ENCODE measurements at places on chromosomes 5 and 9.

DNA sequence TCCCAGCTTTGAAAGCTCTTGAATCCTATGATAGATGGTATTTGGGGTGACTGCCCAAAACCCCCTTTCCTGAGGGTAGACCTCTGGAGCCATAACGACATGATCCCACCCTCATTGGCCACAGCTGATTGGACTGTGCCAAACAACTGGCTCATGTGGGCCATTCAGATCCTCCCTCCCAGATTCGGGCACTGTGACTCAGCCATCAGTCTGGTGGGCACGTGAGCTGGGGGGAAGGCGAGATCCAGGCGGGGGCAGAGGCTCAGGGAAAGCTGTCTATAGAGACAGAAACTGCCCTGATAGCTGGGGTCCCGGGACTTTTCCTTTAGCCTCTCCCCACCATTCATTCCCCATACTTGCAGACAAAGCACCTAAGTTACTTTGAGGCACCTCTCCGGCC lies 15.1 kb upstream of the NCS1 start:
- DNase-seq, result no peak

GRCh38 chr5:33901156-33901555 lies 9.4 kb upstream of the ADAMTS12 start:
- no peak for DNase-seq

DNA sequence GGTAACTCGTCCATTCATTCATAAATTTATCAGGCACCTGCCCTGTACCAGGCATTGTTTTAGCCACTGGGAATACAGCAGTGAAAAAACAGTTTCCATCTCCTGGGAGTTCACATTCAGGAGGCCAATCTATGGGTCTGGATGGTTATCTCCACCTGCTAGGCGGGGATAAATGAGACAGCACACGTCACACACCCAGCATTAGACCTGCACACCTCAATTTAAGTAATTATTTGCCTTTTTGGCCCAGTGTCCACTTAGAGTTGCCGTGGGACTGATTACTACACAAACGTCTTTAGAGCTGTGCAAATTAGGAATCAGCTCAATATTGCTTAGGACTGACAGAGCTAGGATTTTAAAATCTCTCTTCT lies 46.1 kb downstream of the STK10 start:
- DNase-seq, result no peak

- DNase-seq, result no peak
Measured at GRCh38 chr9:121945849-121946248, 147.3 kb downstream of the TTLL11 start.

- no peak for DNase-seq
Measured at GRCh38 chr5:146799671-146800070, 78.9 kb downstream of the PPP2R2B start.

DNA sequence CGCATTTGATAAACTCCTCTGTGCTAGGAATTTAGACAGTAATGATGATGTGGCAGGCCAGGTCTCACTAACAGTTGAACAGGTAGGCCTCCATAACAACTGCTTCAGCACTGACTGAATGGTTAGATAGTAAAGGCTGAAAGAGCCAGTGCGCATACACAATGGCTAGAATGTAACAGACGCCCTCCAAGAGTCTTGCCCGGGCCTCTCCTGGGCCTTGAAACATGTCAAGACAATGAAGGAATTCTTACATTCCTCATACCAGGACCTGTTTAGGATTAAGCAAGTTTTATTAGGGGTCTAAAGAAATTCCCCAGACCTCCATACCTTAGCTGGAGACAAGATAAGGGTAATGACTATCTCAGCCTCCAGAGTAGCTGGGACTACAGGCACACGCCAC lies 6.7 kb upstream of the BICD2 start:
- no peak for DNase-seq

GRCh38 chr9:111955048-111955447 lies 58.4 kb downstream of the UGCG start:
- DNase-seq, result no peak

DNA sequence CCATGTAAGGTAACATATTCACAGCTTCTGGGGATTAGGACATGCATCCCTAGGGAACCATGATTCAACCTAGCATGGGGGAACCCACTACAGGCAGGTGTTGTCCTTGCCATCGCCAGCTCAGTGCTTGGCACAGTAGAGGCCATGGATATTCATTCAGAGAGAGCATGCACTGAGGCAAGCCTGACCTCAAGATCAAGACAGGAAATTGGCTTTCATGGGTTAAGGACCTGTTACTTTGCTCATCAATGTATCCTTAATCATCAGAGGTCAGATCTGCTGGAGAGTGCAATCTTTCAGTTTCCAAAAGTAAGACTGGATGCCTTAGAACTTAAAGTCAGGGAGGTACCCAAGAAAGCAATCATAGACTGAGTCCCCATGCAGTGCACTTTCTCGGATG lies 84.0 kb downstream of the KCNIP1 start:
- DNase-seq, result no peak

DNA sequence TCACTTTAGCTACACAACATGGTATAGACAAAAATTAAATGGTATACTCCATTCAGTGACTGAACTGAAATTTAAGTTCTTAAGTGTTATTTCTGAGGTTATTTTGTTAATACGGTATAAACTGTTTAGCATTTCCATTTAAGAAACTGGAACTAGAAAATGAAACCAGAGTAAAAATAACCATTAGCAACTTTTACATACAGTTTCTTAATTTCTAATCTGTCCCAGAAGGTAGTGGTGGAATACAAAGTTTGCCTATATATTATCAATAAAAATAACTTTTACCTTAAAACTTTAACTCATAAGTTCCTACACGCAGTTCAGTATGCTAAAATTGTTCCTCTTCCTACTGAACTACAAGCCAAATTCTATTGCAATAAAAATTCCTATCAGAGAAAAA lies 10.3 kb downstream of the GOLPH3 start:
- DNase-seq, result no peak

DNA sequence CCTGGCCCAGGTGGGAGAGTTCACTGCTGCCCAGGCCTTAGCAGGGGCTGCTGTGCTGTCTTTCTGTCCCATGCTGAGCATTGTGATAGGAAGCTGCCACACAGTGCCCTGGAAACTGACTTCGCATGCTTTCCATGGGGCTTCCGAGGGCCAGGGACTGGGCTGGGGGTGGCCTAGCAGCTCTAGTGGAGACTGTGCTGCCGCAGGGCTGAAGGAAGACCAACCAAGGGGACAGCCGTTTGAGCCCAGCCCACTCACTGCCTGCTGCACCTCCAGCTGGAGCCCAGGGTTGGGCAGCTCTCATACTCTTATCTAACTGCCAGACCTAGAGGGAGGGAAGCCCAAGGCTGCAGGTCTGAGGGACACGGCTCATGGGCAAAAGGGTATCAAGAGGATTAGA lies 79.2 kb downstream of the RGS3 start:
- DNase-seq, result no peak

DNA sequence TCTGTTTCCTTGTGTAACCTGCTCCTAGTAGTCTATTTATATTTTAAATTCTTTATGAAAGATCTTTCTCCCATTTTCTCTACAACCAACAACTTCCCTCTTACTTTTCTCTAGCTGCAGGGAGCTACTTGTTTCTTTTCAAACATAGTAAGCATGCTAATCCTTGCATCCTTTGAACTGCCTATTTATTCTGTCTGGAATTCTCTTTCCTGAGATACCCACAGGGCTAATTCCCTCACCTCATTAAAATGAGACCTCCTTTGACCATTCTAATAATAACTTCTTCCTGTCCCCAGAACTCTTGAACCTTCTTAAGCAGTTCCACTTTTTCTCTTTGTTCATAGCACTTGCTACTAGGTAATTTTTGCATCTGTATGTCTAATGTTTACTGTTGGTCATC lies 620.6 kb upstream of the CDH18 start:
- no peak for DNase-seq

DNA sequence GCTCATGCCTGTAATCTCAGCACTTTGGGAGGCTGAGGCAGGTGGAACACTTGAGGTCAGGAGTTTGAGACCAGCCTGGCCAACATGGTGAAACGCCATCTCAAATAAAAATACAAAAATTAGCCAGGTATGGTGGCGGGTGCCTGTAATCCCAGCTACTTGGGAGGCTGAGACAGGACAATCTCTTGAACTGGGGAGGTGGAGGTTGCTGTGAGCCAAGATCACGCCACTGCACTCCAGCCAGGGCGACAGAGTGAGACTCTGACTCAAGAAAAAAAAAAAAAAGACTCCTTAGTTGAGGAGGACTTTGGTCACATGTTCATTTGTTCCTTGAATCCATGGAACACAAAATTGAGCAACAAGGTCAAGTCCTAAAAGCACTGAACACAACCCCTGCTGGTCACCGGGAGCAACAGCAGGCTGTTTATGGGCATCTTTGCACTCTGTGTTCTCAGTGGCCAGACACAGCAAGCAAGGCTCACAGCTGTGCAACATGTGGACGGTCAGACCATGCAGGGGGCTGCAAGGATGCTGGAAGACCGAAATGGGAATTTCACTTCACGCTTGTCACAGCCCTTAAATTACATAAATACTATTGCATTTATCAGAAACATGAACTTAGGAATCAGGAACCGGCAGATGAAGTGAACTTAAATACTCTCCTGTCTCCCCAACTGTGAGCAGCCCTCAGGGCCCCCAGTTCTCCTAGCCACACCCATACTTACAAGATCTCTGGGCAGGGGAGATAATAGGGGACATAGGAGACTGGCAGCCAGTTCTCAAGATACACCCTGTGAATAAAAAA lies 2.8 kb downstream of the GBGT1 start:
- peak; percentile 51 for DNase-seq

DNA sequence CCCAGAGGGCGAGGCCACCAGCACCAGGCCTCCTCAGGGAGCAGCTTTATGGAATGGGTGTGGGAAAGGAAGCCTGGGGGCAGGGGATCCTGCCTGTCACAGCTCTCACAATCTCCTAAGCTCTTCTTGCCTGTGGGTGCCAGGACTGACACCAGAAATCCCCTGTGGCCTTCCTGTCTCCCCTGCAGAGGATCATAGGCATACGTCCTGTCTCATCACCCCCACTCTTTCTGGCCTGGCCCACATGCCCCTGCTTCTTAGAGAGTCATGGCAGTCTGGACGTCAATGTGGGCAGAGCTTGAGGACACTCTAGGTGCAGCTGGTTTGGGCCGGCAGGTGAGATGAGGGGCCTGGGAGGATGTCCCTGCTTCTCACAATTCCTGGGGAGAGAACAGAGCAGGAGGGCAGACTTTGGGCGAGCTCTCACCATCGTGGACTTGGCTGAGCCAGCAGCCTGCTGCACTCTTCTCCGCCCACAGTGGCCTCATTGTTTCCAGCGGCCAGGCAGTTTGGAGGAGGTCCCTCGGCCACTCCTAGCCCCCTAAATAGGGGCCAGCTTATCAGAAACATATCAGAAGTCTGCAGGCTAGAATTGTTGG lies 67.3 kb upstream of the ZFR start:
- no peak for DNase-seq

DNA sequence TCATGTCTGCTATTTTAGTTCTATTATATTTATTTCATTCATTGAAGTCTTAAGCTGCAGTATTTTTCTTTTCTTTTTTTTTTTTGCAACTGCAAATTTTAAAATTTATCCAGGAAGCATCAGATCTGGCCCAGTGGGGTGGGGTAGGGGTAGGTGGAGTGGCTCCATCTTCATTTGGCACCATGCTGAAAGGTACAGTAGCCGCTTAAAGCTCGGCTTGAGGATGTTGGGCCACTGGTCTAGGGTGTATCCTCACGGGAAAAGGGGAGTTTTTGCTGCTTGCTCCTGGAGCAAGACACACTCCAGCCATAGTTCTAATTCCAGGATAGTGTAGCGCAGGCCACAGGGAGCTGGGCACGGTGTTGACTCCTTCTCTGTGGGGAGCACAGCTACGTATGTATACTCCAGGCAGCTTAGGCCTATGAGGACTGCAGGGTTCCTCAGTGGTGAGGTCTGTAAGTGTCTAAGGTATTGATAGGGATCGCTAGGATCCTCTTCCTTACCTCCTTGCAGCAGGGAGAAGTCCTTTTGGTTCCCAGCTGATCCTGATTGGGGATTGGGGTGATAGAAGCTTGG lies 22.7 kb downstream of the RCL1 start:
- DNase-seq, result no peak

- no peak for DNase-seq
Measured at GRCh38 chr5:98839469-98840383, 66.3 kb downstream of the RGMB start.

GRCh38 chr9:71897577-71897976 lies 13.4 kb downstream of the ABHD17B start:
- no peak for DNase-seq
